ENCODE measurements at places on chromosomes 7 and 10.

DNA sequence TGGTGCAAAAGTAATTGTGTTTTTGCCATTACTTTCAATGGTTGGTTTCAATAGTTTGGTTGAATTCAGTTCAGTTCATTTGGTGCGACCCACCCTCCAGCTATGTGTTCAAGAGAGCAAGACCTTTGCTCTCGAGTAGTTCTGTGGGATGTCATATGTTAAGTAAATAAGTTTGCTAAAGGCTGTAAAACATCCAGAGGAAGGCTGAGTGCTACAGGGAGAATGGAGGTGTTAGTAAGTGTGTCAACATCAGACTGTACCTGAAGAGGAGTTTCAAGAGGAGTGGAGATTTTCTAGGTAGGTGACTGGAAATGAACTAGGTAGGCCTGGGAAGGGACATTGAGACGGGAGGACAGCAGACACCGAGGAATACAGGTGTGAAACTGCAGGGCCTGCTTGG, 147.7 kb downstream of the SH2D4B start:
- no peak for DNase-seq

DNA sequence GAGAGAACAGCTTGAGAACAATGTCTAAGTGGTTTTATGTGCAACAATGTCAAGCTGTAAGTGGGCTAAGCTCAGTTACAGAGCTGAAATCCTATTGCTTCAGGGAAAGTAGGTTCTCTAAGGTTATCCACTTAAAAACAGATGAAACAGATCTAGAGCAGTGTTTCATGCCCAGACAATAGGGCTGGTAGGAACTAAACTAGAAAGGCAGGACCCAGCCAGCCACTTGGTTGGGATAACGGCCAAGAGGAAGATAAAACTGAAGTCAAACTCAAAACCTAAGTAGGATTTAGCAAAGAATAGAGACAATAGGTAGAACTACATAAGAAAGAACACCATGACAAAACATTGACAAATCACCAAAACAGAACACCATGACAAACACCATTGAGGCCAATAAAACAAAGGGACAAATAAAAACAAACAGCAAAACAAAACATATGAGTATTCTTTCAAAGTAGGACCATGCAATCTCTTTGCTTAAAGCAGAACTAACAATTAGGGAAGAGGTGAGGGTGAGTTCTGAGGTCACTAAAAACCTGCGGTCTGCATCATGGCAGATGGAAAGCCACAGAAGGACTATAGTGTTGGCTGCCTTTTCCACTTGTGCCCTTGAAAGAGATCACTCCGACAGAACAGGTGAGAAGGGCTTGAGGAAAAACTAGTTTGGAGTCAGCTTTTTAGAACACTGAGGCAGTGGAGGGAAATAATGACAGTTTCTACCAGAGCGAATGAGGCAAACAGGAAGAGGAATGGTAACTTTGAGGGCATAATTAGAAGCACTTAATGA, 81.0 kb downstream of the HGF start:
- peak; percentile 22 for DNase-seq

DNA sequence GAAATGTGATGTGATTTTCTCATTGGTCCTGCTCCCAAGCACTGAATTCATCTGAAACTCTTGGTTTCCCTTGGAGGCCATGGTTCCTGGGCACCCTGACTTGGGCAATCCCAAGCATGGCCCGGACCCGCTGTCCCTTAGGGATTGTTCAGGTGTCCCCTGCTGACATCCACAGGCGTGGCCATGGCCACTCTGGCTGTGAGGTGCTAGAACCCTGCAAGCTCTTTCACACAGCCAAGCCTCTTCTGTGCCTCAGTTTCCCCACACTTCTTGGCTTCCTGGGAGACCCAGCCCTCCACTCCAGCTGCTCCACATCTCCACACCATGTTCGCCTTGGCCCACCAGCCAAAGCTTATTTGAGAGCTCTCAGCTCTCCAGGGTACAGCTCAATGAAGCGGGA, 12.0 kb upstream of the AZGP1 start:
- DNase-seq, result no peak

DNA sequence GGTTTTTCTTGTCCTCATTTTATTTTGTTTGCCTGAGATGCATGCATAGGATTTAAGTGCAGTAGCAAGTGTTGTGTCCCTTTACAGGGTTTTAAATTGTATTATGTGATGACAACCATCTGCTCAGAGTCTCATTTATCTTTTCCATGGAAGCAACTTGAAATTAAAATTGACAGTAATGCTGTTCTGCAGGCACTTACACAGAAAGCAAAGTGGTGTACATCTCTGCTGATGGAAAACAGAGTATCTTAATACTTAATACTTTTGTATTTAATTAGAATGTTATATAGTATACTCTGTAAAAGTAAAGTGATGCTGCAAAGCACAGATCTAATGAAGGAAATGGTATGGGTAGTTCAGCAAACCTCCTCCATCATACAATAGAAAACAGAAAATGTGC, 482.9 kb downstream of the POM121L12 start:
- DNase-seq, result no peak

DNA sequence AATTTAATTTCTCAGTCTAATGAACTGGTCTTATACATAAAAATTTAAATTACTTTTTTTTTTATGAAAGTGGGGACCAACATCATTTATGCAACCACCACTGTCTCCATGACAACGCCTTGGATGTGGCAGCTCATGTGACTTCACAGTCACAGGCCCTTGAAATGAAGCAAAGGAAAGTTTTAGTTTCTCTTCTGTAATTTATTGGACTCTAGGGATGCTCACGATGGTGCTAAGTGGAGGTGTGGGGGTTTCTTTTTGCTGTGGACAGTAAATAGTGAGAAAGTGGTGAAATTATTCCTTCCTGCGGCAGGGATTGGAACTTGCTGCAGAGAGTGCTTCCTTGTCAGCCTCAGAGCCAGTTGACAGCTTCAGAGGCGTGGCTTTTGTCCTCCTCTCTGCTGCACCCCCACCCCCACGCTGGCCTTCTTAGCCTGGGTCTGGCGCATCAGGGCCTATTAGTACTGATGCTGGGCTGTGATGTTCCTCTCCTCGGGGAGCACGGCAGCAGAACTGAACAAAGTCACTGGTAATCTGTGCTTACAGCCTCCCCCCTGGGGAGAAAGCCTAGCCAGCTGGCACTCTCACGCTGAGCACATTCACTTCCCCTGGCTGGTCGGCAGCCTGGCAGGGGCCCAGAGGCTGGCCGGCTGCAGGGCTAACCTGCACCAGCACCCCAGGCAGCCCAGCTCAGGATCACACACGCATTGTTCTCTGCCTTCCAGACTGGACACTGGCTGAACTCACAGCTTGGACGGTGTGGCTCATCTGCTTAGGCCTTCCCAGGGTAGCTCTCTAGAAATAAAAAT, 517.5 kb upstream of the GALNT17 start:
- DNase-seq, result peak; percentile 56

Data from DMS79 treated with DMSO at 0.1 percent for 48 hours (cell line).